NCI-H345 (cell line): ENCODE measurements at places on chromosomes 1 and 21.

GRCh38 chr1:224182057-224182865, 779 bp upstream of the DEGS1 start:
- peak; percentile 39 for DNase-seq

- DNase-seq, result no peak
Observed at GRCh38 chr1:200262326-200262965, 147.4 kb downstream of the ZNF281 start.

DNA sequence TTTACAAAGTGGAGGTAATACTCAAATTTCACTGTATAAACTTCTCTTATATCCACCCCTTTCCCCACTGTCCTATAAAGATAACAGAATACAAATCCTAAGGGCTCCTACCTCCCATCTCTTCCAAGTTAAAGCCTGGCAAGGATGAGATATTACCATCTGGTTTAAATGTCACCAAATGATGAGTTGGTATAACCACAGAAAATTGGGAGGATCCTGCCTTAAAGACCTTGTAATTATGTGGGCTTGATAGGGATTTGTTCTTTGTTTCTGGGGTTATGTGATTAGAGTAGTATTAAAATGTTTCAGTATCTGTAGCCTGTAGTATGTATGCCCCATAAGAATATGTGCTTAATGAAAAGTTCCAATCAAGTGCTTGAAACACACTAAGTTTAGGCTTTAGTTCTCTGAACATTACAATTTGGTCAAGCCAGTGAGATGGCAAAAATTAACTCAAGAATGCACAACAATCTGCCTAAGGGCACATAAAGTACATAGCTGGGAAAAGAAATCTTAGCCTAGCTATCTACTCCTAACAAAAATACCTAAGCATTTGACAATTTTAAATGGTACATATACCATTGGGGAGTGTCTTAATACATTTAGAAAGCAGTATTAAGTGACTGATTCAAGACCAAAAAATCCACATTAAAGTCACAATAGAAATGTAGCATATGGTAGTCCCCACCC, 14.0 kb downstream of the KDM5B start:
- DNase-seq, result no peak

GRCh38 chr1:85481688-85482087, 16.7 kb upstream of the DDAH1 start:
- no peak for DNase-seq

- DNase-seq, result no peak
Observed at GRCh38 chr1:236853921-236854604, 59.0 kb downstream of the MTR start.

DNA sequence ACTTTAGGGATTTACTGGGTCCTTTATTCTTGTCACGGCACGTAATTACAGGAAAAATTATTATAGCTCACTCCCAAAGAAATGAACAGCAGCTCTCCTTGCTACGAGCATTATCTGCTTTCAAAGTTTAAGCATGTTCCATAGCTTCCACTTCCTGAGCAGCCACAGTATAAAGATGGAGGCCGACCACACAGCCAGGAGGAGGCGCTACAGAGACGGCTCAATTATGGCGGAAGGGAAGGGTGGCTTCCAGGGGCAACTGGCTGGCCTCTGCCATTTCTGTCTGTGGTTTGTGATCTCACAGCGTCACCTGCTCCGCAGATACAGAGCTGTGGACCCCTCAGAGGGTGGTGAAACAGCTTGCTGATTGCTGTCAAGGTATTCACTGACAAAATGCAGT, 212.3 kb upstream of the GREM2 start:
- DNase-seq, result no peak

- DNase-seq, result no peak
Observed at GRCh38 chr1:40876891-40877290, 14.7 kb upstream of the CITED4 start.

GRCh38 chr1:76185207-76185606, 110.7 kb downstream of the ST6GALNAC3 start:
- no peak for DNase-seq
